Amygdala (tissue), 56 donors: ENCODE measurements at places on chromosomes 12 and 14.

GRCh38 chr14:51657762-51658161 lies 6.1 kb downstream of the FRMD6 start:
- no peak for DNase-seq

DNA sequence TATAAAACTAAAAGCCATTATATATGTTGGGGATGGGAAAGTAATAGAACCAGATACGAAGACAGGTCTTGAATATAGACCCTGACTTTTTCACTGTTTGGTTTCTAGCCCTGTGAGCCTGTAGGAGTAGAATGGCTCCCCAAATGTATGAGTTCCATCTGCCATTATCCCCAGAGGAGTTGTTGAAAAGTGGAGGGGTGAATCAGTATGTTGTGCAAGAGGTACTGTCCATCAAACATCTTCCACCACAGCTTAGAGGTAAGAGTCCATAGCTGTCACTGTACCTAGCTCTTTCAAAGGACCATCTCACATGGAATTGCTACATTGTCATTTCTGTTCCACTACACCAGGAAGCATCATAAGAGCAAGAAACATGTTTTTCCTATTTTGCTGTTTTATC lies 1.1 kb downstream of the NCAPD2 start:
- no peak for DNase-seq

DNA sequence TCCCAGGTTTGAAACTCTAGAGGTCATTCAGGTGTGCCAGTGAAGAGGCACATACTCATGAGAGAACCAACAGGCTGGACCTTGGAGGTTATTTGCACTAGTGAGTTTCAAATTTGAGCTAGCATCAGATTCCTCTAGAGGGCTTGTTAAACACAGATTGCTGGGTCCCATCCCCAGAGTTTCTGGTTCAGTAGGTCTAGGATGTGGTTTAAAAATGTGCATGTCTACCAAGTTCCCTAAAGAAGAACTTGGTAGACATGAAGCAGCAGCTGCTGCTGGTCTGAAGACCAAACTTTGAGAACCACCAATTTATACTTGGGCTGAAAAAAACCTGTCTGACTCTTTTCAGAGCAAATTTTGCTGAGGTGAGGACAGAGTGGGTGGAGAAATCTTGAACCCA lies 61.7 kb downstream of the SUSD6 start:
- no peak for DNase-seq

GRCh38 chr12:119341988-119342387 lies 7.5 kb downstream of the CCDC60 start:
- no peak for DNase-seq

DNA sequence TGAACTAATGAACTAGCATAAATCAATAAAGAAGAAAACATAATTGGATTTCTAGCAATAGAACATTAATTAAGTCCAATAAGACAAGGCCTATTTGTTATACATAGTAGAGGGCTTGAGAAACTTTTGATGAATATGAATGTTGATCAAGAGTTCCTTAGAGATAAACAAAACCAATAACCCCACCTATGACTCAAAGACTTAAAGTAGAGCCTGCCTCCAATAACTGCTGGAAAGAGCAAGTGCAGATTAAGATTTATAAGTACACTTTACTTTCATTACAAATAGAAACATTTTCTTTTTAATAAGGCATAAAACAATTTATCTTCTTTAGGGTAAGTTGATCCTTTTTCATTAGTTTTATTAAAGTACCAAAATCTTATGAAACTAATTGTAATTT lies 185.7 kb downstream of the SRGAP1 start:
- DNase-seq = no peak

- no peak for DNase-seq
Observed at GRCh38 chr14:68248481-68249255, 429.1 kb downstream of the RAD51B start.

DNA sequence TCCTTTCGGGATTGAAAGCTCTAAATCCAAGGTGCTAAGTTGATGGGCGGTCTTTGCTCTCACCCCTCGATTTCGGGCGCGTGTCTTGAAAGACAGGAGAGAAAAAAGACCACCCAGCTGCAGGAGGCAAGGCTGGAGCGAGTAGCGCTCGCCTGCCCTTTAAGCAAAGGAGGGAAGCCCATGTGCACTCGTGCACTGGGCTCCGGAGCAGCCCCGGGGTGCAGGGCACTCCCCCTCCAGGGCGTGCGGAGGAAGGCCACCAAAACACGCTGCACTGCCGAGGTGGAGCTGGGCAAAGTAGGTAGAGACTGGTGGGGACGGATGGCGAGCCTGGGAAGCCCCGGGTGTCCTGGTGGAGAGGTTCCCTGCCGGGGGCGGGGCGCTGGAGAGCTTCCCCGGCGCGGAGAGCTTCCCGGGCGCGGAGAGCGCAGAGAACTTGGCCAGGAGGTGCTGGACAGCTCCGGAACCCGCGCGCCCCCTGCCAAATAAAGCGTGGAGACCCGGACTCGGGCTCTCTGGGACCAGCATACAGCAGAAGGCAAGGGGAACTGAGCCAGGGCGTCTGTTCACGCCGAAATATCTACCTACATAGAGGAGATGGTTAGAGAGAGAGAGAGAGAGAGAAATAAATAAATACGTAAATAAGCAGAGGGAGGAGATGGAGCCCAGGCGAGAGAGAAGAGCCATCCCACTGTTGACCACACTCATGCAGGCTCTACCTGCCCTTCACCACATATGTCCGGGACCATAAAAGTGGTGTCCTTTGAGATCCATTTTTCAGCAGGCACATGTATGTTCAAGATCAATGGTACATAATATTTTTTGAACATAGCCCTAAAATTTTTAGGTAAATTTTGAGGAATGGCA lies 662 bp upstream of the NELL2 start:
- DNase-seq = no peak

DNA sequence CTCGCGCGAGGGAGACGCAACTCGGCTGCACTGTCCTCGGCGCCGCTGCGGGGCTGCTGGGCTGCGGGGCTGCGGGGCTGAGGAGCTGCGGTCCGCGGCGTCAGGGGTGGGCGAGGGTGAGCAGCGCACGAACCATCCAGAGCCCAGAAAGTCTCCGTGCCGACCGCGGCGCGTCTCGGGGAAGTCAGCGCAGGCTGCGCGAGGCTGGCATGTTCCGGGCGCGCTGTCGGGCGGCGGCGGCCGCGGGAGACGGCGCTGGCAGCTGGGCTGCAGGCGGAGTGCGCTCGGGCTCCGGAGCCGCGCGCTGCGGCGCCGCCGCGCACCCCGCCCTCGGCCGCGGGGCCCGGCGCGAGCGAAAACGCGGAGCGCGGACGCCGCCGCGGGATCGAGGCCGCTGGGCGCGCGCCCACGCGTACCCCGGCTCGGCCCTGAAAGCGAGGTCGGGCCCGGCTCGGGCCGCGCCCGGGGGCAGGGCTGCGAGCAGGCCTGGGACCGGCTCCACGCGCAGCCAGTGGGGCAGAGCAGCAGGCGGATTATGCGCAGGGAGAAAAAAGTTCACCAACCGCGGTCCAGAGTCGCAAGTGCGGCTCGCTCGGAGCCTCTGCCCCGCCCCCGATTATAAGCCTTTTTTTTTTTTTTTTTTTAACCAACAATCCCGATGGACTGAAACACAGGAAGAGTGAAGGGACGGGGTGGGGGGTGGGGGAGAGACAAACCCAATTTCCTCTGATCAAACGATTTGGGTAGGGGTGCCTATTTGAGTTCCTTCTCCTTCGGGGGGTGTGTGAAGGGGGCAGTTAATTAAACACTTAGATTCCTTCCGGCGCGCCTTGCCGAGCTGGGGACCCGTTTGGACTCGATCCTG lies at the start of gene PRICKLE1:
TSS of gene PRICKLE1 (minus strand) at position 282 of the 865 bp plus-strand sequence. CDS start 117,230 bp downstream, outside the sequence.
- no peak for DNase-seq

DNA sequence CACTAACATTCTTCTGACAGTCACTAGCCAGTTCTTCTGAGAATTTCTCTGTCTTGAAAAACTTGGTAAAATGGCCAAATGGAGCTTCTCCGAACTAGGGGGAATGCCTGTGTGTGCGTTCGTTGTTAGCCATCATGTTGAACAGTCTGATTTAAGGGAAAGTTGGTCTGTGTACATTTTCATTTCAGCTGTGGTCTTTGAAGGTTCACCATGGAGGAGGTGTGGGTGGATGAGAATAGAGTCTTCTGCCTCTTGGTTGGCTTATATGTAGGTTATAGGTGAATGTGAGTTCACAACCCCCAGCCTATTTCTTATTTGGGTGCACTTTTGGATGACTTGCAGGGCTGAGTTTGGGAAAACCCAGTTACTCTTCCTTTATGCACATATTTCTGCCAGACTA lies 12.9 kb downstream of the ETV6 start:
- DNase-seq = no peak

- no peak for DNase-seq
Observed at GRCh38 chr14:68424443-68425172, 368.3 kb downstream of the ZFP36L1 start.

- no peak for DNase-seq
Observed at GRCh38 chr12:3523728-3524127, 32.7 kb downstream of the PRMT8 start.

- DNase-seq = no peak
Observed at GRCh38 chr14:69323266-69323998, 63.5 kb downstream of the GALNT16 start.

GRCh38 chr14:95323917-95324316 lies 4.2 kb upstream of the CLMN start:
- no peak for DNase-seq

GRCh38 chr12:77060883-77061240 lies 4.5 kb downstream of the E2F7 start:
- DNase-seq = no peak

GRCh38 chr14:23186913-23187654 lies 3.6 kb upstream of the SLC7A8 start:
- DNase-seq = no peak

DNA sequence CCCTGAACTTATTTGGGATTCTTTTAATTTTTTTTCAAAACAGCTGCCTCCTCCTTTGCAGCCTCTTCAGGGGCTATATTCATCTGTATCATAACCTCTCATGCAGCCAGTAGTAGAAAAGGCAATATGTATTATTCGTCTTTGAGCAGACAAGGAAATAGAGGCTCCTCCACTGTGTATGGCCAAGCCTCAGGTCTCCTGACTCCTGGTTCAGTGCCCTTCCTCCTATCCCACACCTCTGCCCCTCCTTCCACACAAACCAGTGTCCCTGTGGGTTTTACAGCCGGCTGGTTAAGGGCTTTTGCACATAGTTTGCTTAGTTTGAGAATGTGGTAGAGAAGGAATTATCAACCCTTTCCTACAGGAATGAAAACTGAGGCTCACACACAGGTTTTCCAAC lies 8.8 kb upstream of the ACVRL1 start:
- no peak for DNase-seq

- DNase-seq = no peak
Observed at GRCh38 chr12:110203546-110203945, 77.5 kb upstream of the ATP2A2 start.

DNA sequence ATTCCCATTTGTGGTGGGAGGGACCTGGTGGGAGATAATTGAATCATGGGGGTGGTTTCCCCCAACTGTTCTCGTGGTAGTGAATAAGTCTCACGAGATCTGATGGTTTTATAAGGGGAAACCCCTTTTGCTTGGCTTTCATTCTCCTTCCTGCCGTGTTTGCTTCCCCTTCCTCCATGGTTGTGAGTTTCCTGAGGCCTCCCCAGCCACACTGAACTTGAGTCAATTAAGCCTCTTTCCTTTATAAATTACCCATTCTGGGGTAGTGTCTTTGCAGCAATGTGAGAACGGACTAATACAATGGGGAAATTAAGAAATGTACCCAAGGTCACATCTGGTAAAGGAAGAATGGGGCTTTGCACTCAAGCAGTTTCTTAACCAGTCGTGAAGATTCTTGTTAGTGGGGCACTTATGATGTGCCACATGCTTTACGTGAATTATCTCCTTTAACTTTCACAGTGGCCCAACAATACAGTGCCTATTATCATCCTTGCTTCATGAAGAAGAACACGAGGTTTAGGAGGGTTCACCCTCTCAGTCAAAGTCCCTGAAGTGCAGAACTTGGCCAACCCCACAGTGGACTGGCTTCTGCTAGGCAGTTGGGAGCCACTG lies 234.3 kb downstream of the EFCAB11 start:
- DNase-seq = no peak

DNA sequence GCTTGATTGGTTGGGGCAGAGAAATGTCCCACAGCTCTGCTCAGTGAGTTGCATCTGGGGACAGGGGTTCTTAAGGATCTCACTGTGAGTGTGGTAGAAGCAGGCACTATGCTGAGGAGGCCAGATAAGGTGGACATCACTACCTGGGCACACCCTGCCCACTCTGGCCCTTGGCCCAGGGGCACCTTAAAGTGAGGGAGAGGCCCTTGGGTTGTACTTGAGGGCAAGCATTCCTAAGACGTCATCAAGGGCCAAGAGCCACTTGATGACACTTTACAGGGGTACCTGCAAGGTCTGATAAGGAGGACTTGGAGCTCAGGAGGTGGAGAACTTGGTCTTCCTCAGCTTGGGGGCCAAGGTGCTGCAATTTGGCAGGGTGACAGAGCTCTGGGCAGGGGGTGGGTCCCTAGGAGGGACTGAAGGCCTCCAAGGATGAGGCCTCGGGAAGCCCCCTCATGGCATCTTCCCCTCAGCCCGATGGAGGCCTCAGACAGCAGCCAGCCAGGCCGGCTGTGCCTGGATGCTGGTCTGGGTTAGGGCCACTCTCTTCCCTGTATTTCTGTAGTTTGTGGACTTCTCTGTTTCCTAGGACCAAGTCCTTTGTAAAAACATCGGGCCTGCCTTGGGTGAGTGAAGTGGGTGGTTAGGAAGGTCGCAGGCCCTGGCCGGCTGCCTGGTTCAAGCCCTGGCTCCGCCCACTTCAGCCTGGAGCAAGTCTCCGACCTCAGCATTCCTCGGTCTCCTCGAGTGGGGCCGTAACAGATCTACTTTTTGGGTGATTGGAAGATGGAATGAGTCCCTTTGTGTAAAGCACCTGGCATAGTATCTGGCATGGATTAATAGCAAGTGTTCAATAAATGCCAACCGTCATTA lies 24.8 kb downstream of the GPR68 start:
- no peak for DNase-seq
